ENCODE measurements at places on chromosomes 3 and 15.

GRCh38 chr3:117600112-117600511 is 890.5 kb downstream of the TUSC7 start:
- no peak for DNase-seq

- DNase-seq = no peak
Measured at GRCh38 chr3:184015381-184016019, 2.2 kb downstream of the ABCC5 start.

- no peak for DNase-seq
Measured at GRCh38 chr15:90946538-90946937, 8.1 kb upstream of the RCCD1 start.

GRCh38 chr15:96347181-96348111 is 16.9 kb downstream of the NR2F2 start:
- no peak for DNase-seq

- DNase-seq = no peak
Measured at GRCh38 chr3:148971401-148972163, 19.8 kb upstream of the GYG1 start.

DNA sequence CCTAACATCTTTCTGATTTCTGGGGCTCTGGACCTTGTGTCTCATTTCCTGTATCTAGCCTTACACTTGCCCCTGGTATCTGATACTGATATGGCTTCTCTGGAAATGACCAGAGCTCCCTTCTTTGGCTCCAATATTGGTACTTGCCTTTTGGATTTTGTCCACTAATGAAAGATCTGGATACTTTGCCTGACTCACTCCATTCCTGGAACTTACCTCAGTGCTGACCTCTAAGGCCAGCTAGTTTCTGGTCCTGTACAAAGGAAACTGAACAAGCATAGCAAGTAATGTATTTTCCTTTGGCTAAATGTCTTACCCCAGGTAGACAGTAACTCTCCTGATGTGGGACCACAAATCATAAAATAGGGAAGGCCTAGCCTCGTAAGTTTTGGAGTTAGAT is 93.8 kb upstream of the SLC4A7 start:
- DNase-seq = no peak

- DNase-seq = no peak
Measured at GRCh38 chr15:78389738-78390137, 48.3 kb upstream of the IREB2 start.

GRCh38 chr15:84905016-84905916 is 20.8 kb downstream of the SLC28A1 start:
- no peak for DNase-seq

DNA sequence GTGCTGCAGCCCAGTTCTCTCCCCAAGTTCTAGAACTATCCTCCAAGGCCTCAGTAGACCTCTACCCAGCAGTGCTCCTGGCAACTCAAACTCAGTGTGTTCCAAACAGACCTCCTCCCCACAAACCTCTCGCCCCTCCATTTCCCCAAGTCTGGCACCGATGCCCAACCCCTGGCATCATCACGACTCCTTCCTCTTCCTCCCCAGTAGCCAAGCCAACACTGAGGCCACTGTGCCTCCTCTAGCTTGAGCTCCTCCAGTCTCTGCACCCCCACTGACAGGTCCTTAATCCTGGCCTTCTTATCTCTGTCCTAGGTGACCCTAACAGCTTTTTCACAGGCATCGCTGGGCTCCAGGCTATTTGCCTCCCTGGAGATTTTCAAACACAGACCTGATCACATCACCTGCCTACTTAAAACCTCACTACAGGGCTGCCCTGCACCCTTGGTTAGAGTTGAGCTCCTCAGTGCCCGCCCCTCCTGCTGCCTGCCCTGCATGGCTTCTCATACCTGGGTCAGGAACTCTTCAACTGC is 6.8 kb downstream of the ARPIN start:
- no peak for DNase-seq

- DNase-seq = no peak
Measured at GRCh38 chr3:119934249-119934648, 152.3 kb downstream of the NR1I2 start.

Data from HT-29 (cell line).